ENCODE measurements at places on chromosomes 12 and 14.

DNA sequence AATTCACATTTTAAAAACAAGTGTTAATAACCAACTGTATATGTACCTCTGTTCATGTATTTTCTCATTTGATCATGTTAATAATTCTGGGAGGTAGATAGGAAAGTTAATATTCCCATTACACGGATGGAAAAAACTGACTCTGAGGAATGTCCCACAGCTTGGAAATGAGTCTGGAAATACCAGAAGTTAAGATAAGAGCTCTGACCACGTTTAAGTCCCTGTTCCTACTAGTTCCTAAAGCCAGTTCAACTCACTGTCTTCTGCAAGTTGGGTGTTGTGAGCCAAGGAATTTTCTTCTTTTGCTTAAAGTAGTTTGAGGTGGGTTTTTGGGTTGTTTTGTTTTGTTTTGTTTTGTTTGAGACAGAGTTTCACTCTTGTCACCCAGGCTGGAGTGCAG lies 104.5 kb downstream of the TMEM30B start:
- no peak overlapping the region for H3K27ac ChIP-seq
- H3K4me1 ChIP-seq = peaks cover 23% of the 10 kb centered on the region
- DNase-seq = no peak

- no peak overlapping the region for H3K27ac ChIP-seq
- no peak for DNase-seq
- H3K4me1 ChIP-seq = no peaks in the 10 kb centered on the region
- H3K36me3 ChIP-seq = no peaks in the 10 kb centered on the region
- H3K4me3 ChIP-seq = no peak overlapping the region
- H3K27me3 ChIP-seq = no peaks in the 10 kb centered on the region
Observed at GRCh38 chr12:95096852-95097251, 23.4 kb upstream of the NR2C1 start.

DNA sequence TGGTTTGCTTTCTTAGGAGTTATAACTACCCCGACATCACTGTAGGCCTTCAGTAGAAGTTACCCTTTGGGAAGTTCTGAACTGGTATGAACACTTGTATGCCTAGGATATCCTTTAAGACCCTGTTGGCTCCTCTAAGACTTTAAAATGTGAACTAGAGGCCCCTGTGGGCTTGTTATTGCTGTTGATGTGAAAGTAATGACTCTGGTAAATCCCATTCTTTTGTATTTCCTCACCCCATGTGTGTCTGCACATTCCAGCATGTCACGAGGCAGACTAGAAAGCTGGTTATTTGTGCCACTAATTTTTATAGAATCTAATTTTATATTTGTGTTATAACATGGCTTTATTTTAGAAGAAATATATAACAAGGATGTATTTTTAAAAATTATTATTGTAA lies 48.9 kb downstream of the SERPINA10 start:
- DNase-seq = no peak
- peaks cover 5% of the 10 kb centered on the region for H3K36me3 ChIP-seq
- no peaks in the 10 kb centered on the region for H3K4me1 ChIP-seq

DNA sequence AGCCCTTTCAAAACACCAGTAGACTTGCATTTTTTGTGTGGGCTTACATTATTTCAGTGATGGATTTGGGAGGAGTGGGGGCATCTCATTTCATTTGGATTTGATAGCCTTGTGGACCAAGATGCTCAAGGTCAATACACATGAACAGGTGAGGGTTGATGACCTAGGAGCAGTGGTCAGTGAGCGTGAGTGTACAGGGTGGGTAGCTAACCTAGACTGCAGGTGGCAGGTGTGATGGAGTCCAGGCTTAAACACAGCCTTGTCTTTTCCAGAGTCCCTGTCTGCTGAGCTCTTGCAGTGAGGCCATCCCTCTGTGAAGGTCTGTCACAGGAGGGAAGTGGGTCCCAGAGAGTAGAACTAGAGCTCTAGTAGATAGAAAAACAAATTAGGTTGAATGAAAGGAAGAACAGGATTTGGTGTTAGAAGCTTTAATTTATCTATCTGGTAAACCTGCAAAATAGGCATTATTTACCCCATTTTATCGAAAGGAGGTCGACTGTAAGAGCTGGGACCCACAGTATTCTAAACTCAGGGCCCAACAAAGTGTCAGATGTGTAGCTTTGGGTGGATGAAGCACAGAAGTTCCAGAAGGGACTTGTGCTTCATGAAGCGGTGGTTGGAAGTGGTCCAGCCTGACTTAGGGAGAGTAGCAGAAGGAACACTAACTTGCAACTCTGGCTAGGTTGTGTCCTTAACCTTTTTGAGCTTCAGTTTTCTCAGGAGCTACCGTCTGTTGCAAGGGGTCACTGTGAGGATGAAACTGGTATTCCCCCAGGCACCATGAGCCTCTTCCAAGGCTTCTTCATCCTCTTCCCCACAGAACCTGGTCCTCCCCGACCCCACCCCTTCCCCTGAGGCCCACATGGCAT lies 18.2 kb downstream of the RPS6KL1 start:
- peaks cover 4% of the 10 kb centered on the region for H3K4me1 ChIP-seq
- H3K27me3 ChIP-seq = no peaks in the 10 kb centered on the region
- H3K36me3 ChIP-seq = peaks cover 5% of the 10 kb centered on the region
- no peak overlapping the region for H3K4me3 ChIP-seq
- peak overlapping the region; percentile 50 for H3K27ac ChIP-seq

GRCh38 chr14:32050878-32051277 lies 26.2 kb upstream of the ARHGAP5 start:
- H3K4me3 ChIP-seq = no peak overlapping the region
- H3K27ac ChIP-seq = no peak overlapping the region
- no peaks in the 10 kb centered on the region for H3K4me1 ChIP-seq
- DNase-seq = no peak
- no peaks in the 10 kb centered on the region for H3K27me3 ChIP-seq
- no peaks in the 10 kb centered on the region for H3K36me3 ChIP-seq

All from activated naive CD8-positive, alpha-beta T cell treated with anti-CD3 and anti-CD28 coated beads for 36 hours (primary cell).